Stimulated activated CD4-positive, alpha-beta T cell treated with anti-CD3 and anti-CD28 coated beads, Interleukin-2, amount 100 ng/mL, for 24 hours (primary cell): ENCODE measurements at places on chromosomes 12 and 14.
A peak's percentile ranks its signal among the peaks of the same experiment; 100 is the strongest.

DNA sequence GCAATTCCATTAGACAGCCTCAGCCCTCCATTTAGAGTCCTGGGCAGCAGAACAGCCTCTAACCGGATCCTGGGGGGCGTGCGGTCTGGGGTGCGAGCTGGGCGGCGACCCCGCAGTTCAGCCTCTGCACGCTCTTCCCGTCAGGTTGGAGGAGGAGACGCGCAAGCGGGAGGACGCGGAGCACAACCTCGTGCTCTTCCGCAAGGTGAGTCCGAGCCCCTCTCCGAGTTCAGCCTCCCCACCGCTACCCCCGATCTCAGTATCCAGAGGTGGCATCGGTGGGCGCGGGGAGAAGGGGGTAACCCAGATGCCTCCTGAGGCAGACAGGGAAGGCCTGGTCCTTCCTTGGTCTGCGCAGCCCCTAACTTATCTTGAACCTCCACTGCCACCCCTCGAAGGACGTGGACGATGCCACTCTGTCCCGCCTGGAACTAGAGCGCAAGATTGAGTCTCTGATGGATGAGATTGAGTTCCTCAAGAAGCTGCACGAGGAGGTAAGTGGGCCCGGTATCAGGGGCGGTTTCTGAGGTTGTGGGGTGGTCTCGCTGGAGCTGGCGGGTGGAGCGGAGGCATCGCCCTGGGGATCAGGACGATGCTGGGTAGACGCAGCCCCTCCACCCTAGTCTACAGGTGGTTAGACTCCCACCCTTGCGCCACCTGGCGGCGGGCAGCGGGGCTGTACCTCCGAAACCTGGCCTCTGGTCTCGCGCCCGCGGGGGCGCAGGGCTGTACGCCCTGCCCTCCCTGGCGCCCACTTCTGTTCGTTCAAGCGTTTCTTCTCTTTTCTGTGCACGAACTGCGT lies 1.3 kb downstream of the PRPH start:
- peak; percentile 72 for DNase-seq

DNA sequence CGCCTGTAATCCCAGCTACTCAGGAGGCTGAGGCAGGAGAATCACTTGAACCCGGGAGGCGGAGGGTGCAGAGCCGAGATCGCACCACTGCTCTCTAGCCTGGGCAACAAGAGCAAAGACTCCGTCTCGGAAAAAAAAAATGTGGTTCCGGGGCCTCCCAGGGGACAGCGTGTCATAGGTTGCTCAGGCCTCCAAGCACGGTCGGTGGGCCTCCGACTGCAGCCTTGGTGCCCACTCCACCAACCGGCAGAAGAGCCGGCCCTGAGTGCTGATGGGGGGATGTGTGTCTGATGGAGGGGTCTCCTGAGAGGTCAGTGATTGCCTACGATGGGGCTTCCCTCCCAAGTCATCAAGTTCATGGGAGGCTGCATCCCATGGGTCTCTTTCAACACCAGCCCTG lies 15.9 kb downstream of the ZFYVE21 start:
- no peak for DNase-seq

DNA sequence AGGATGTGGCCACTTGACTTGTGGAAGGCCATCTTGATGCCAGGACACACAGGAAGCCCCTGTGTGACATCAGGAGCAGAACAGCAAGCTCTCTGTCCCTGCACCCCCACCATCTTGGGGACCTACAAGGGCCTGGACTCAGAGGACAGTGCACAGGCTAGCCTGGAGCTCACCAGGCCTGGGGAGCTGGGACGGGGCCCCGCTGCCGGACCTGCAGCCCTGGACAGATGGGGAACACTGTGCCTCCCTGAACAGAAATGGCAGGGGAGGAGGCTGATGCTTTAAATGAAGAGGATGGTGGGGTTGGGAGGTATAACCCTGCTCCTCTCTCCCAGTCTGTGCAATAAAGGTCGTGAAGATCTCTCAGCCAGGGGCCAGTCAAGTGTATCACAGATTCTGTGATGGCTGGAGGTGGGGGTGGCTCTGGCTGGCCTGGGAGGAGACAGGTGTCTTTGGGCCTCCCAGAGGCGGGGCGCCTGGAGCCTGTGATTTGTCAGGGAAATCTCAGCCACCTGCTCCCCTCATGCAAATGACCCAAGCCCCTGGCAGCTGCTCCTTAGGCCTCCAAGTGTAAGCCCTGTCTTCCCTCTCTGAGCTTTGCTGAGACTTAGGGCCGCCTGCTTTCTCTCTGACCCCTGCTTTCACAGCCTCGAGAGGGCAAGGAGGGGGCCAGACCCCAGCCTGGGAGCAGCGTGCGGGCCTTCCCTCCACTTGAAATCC lies 1.1 kb upstream of the GNB3 start:
- DNase-seq: no peak

DNA sequence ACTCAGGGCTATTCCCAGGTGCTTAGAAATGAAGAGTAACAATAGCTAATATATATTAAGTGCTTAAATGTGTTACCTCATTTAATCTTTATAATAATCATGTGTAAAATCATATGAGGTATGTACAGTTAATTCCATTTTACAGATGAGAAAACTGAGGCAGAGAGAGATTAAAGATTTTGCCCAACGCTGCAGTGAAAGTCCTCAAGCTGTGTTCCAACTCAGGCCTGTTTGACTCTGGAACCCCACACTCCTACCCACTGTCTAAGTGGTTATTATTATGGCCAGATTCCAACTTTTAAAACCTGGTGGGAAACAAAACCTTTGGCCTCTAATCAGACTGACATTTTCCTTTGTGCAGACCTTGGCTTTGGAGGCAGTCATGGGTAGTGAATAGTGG lies 10.2 kb downstream of the CMTM5 start:
- DNase-seq: no peak

GRCh38 chr12:30976206-30976605 lies 49.7 kb downstream of the TSPAN11 start:
- DNase-seq: no peak

DNA sequence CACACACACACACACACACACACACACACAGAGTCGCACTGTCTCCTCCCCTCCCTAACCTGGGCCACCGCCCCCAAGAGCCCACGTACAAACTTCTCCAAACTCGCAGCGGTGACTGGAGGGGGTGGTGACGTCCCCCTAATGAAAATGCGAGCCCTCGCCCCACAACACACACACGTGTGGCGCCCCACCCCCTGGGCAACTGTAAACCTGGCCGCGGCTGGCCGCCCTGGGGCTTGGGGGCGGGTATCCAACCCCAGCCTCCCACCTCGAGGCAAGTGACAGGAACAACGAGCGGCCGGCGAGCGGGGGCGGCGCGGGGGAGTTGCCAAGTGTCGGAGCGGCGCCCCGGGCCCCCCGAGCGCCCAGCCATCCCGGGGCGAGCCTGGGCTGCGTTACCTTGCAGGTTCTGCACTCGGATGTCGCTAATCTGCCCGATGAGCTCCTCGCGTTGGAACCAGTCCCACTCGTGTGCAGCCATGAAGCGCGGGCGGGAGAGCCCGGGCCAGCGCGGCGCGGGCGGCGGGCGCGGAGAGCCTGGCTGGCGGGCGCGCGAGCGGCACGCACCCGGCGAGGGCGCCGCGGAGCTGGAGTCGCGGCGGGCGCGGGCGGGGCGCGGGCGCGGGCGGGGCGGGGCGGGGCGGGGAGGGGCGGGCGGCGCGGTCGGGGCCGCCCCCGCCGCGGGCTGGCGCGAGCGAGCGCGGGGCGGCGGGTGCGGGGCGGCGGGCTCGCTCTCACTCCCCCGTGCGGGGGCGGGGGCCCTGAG lies at the start of gene CLMN:
CLMN (minus strand) TSS at position 597 of the 766 bp plus-strand sequence; CDS start at position 481, 116 bp downstream.
- DNase-seq: peak; percentile 23

- no peak for DNase-seq
Observed at GRCh38 chr14:100066962-100067361, 1.7 kb downstream of the EVL start.
